ENCODE measurements at places on chromosomes 5 and 9.
A peak's percentile ranks its signal among the peaks of the same experiment; 100 is the strongest.

DNA sequence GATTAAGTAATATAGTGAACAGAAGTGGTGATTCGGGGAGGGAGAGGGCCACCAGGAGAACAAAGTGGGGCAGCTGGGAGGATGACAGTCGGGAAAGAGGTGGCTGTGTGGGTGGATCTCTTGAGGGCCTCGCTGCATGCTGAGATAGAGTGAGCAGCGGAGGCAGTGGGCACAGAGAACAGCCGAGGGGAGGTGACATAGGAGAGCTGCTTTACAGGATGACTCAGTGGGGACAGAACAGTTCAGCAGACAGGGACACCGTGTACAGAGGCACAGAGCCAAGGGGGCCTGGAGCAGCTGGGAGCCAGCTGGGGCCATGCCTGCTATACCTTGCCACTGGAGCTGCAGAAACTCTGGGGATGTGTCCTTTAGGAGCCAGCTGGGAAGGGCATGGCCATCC, 273.9 kb downstream of the GADD45G start:
- no peak for DNase-seq

- DNase-seq: no peak
Observed at GRCh38 chr5:91534332-91534731, 151.2 kb upstream of the ARRDC3 start.

DNA sequence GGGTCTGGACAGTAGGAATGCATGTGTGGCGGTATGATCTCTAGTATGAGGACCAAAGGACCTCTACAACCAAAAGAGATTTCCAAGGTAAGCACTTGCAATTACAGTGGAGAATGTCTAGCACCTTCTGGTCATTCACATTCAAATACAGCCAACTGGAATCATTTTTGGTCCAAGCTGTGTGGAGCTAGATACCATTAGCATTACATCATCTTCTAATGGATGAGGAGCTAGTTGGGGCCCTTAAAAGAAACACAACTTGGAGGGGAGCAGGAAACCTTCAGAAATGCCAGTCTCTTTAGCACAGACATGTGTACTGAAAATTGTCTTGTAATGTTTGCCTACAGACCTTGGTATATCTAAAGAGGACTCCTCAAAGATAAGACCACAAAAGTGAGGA, 244.7 kb downstream of the BNC2 start:
- no peak for DNase-seq

- no peak for DNase-seq
Observed at GRCh38 chr5:149667084-149667828, 62.9 kb upstream of the PPARGC1B start.

DNA sequence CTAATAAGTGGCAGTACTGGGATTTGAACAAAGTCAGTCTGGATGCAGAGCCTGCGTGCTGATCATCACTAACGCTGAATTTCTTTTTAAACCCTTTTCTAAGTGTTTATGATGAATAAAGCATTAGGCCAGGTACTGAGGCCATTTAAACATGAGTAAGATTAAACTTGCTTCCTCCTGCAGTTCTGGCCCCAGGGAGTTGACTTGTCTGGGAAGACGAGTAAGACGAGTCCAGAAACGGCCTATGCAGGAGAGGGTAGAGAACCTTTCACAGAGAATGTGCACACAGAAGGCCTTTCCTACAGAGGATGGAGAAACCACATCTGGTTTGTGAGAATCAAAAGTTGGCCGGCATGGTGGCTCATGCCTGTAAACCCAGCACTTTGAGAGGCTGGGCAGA, 42.9 kb downstream of the SPRY4 start:
- DNase-seq: no peak

DNA sequence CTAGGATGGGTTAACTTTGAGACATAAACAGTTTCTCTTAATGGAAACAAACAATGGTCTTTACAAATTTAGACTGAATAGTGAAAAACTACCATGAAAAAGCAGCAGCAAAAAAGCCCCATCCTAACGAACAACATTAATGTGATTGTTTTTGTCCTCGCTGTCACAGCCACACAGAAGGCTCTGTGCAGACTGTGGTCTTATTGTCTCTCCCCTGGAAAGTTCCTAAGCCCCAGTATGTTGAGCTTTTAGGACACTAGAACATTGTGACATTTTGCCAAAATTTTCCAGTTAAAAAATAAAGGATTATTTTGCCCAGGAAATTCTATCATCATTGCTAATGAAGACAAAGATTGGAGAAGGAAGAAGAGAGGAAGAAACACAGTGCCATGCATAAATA, 12.6 kb upstream of the SOWAHA start:
- DNase-seq: no peak

GRCh38 chr5:133928587-133929393, 39.6 kb downstream of the C5orf15 start:
- no peak for DNase-seq

DNA sequence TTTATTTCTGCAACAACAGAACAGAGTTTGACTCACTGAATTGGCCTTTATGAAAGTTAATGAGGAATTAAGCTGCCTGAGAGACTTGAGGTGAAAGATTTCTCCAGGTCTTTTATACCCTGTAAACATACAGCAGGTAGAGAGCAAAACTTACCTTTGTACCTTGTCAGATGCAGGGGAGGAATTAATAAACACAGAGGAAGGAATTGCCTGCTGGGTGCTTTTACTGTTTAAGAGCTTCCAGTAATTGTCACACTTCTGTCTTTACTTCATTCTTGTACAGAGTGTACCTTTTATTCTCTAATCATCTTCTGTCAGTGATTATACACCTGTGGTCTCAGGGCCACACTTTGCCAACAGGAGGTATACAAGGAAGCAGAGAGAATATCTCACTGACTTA, 94.0 kb upstream of the GRIN3A start:
- DNase-seq: no peak

DNA sequence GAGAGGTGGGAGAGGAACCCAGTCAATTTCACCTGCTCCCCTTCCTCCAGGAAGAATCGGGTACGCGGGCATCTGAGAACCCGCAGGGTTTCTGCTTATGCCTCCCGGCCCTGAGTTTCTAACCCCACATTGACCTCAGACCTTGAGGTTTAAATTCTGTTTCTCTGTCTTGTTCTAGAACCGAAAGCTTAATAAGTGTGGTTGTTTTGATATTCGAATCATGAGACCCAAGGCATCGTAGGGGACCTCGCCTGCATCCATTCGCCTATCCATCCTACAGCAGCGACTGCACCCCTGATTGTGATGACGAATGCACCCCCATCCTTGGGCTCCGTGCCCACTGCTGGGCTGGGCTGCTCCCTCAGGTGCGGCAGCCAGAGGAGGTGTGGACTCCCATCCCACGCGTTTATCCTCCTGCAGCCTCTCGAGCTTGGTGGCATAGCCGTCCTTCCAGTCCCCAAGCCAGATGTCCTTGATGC, 80.8 kb upstream of the IER5L start:
- no peak for DNase-seq

DNA sequence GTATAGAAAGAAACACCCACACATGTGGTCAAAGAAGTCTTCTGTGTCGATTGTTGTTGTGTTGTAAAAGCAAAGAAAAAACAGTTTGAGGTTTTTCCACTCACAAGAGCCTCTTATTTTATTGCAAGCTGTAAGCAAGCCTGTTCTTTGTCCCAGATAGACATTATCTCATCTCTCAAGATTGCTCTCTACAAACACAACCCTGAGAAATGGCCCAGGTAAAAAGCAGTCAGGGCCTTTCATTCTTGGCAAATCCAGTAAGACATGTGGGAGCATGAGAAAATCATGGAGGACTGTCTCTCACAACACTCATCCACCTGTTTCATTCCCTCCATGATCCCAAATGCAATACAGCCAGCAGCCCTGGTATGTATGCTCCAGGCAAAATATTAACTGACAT, 286.6 kb upstream of the POU5F2 start:
- DNase-seq: no peak

- no peak for DNase-seq
Observed at GRCh38 chr5:149610589-149611255, 29.4 kb downstream of the ARHGEF37 start.

- no peak for DNase-seq
Observed at GRCh38 chr5:107213025-107213424, 457.7 kb downstream of the EFNA5 start.

- DNase-seq: no peak
Observed at GRCh38 chr9:96148634-96149532, 153.1 kb downstream of the HSD17B3 start.

DNA sequence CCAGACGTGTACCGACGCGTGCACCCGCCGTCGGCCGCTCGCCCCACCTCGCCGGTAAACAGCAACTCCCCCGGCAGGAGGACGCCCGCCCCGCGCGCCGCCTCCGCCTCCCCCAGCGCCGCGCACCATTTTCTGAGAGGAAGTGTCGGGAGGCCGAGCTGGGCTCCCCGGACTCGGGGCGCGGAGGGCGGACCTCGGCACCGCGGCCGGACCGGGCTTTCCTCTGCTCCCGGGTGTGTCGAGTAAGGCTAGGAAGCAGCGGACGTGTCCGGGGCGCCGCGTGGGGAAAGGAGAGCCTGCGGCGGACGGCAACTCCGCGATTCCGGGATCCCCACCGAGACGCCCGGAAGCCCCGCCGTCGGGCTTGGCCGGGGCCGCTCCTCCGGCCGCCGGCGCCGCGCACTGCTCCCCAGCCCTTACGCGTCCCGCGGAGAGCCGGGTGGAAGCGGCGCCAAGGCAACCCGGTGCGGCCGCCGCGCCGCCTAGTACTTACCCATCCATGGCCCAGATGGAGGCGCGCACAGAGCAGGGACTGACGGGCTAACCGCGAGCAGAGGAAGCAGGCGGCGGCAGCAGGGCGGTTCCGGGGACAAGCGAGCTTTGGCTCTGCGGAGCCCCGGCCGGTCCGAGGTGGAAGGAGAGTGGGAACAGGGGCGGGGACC, at the start of gene PTBP3:
TSS of gene PTBP3 (minus strand) at position 643 of the 662 bp plus-strand sequence. CDS start 35,754 bp downstream, outside the sequence.
- peak; percentile 44 for DNase-seq

DNA sequence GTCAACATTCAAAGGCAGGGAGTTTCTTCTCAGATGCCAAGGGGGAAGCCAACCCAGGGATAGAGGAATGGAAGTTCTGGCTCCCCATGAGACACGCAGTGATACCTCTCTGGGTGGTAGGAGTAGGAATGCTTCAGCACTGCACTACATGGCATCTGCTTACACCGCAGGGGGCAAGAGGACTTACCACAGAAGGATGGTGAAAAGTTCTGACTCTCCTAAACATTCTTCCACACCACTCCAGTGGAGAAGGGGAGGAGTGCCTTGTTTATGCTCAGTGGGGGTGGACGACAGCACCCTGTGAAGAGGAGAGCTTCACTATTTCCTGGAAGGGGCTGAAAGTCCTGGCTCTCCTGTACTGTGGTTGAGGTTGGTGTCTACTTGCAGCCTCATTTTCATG, 1011.3 kb upstream of the WWC1 start:
- no peak for DNase-seq

- DNase-seq: no peak
Observed at GRCh38 chr5:100855295-100855694, 47.8 kb downstream of the ST8SIA4 start.

GRCh38 chr9:84207491-84207951, 133.0 kb downstream of the SLC28A3 start:
- DNase-seq: peak; percentile 24

GRCh38 chr9:131737426-131737825, 2.5 kb downstream of the RAPGEF1 start:
- DNase-seq: no peak

GRCh38 chr5:88489364-88489763, 220.7 kb upstream of the TMEM161B start:
- DNase-seq: no peak

- no peak for DNase-seq
Observed at GRCh38 chr5:91850031-91850430, 466.9 kb upstream of the ARRDC3 start.

GRCh38 chr5:169646856-169647255, 9.8 kb downstream of the DOCK2 start:
- no peak for DNase-seq

GRCh38 chr5:27125856-27126255, 87.5 kb upstream of the CDH9 start:
- no peak for DNase-seq

- DNase-seq: no peak
Observed at GRCh38 chr5:15676591-15676990, 176.6 kb downstream of the FBXL7 start.

DNA sequence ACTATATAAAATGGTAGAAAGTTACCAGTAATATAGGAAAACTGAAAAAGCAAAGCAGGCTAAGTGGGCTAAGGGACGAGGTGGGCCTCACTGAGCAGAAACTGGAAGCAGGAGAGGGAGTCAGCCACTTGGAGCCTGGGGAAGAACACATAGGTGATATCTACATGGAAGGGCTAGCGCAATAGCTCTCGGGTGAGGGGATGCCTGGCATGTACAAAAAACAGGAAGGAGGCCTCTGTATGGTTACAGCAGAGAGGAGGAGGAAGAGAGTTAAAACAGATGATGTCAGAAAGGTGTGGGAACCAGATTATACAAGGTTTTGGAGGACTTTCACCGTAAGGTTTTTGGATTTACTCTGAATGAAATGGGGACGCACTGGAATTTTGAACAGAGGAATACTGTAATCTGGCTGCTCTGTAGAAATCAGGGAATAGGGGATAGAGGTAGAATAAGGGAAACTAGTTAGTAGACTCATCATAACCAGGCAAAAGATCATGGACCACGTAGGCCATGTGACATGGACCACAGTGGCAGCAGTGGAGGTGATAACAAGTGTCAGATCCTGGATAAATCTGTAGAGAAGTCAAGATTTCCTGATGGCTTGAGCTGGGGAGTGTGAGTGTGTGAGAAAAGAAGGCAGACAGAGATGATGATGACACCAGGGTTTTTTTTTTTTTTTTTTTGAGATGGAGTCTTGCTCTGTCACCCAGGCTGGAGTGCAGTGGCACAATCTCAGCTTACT, 52.5 kb downstream of the FNBP1 start:
- DNase-seq: no peak

- DNase-seq: no peak
Observed at GRCh38 chr9:132192728-132193127, 30.9 kb downstream of the NTNG2 start.

DNA sequence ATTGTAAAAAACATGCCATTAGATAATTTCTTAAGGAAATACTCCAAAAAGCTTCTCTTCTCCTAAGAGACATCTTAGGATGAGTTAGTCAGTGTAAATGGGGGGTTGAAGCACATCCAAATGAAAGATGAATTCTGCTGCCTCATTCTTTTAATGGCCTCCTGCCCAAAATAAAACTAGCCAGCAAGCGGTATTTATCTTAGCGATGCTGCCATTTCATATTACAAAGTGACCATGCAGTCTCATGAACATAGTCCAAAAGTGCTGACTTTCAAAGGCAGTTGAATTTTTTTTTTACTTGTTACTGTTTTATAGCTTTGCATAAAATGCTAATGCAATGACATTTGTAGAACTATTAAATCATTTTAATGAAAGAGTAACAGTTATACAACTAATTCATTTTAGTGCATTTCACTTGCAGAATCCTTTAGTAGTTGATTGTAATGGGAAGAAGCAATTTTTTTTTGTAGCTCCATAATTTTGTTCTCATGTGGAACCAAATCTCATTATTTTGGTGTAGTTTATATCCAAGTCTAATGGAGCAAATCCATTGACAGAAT, 151.5 kb downstream of the CAVIN4 start:
- no peak for DNase-seq

GRCh38 chr5:168307022-168307421, 15.6 kb downstream of the WWC1 start:
- no peak for DNase-seq

- peak; percentile 62 for DNase-seq
Observed at GRCh38 chr9:70412832-70413463, 1.5 kb downstream of the KLF9 start.

GRCh38 chr9:97176206-97176605, 131.3 kb upstream of the CCDC180 start:
- no peak for DNase-seq
